Fibroblast of skin of left biceps (primary cell): ENCODE measurements at places on chromosomes 3 and 15.

GRCh38 chr3:42019144-42019952 lies 57.4 kb upstream of the ULK4 start:
- DNase-seq, result no peak

GRCh38 chr15:66948294-66948693 lies 117.1 kb upstream of the SMAD3 start:
- no peak for DNase-seq

DNA sequence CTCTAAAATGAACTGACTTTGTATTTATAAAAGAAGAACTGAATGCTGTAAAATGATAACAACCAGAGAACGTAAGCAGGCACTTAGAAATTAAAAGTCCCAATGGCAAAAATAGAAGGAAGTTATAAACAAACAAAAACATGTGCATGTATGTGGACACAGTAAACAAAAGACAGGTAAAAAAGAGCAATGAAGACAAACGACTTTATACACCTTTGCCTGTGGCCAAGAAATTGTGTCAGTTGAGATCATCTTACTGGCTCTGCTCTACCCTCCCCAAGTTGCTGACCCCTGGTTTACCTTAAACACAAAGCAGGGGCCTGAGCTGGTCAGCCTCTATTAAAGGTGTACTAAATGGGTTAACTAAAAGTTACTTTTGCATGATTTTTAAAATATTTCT lies 41.7 kb upstream of the GP5 start:
- DNase-seq, result no peak

- no peak for DNase-seq
These were observed 74.5 kb downstream of the CPNE4 start for GRCh38 chr3:131960324-131960723.

DNA sequence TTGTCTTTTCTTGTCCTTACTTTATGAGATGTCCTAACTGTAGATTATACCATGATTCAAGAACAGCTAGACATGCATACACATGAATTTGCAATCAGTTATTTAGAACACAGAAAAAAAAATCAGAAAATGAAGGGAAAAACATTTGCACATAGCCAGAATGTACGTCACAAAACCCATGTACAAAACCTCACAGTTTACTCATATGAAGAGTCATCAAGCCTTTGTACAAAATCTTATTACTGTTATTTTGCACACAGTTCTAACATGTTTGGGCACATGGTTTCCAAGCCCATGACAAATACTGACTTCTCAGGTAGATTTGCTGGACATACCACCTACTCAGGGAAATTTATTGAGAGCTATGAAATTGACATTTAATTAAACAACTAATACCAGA lies 48.2 kb downstream of the MAP3K13 start:
- no peak for DNase-seq

DNA sequence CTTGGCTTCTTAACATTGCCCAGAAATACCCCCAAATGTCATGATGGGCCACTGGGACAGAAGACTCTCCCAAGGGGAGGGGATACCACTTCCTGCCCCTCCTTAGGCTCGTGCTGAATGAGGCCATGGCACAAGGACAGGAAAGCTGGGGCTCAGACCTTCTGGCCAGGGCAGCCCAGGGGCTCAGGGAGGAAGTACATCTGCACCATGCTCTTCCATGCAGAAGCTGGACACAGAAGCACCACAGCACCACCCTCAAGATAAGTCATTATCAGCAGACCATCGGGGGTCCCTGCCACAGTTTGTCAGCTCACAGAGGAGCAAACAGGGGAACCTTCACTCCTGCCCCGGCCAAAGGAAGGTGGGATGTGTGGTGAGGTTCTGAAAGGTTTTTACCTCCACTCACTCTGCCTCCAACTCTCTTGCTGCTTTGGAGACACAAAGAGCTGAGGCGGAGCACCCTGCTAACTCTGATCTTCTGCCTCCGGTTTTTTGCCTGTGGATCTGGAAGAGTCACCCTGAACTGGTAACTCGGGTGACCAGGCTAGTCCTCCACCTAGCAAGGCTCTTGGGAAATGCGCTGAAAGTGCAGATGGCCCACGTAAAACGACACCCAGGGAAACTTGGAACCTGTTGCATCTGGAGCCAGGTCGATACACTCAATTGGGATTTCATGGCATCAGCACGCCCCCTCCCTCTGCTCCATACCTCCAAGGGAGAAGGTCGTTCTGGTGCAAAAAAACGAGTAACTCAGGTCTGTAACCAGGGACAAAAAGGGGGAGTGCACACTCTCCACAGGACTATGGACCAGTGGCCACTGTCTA lies 8.3 kb downstream of the BMF start:
- no peak for DNase-seq

DNA sequence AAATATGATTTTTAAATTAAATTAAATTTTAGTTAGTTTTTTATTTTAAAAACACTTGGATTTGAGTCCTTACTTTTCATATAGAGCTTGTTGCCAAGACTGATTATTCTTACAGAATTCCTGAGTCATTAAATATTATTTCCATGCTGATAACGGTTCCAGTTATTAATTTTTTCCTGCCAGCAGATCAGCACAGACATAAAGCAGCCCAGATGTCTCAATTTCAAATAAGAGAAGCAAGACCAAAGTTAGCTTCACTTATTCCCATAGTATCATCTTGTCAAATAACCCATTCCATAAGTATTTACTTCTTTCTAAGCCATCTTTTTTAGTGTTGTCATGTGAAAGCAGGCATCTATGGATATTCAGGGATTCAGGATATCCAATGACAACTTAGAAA lies 75.3 kb downstream of the SSR3 start:
- DNase-seq, result no peak

DNA sequence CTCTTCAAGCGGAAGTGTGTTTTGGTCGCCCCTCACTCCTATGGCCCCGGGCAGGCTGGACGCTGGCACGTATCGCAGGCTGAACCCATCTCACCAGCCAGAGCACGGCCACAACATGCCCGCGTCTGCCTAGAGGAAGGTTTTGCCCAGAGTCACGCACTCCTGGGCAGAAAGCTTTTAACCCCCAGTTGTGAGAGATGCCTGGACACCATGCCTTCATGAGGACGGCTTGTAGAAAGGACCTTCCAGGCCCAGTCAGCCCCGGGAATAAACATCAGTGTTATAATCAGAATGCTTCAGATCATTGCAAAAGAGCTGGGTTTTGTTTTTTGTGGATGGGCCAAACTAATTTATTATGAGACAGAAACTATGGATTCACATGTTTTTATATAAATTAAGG lies 16.5 kb downstream of the CYFIP1 start:
- no peak for DNase-seq

DNA sequence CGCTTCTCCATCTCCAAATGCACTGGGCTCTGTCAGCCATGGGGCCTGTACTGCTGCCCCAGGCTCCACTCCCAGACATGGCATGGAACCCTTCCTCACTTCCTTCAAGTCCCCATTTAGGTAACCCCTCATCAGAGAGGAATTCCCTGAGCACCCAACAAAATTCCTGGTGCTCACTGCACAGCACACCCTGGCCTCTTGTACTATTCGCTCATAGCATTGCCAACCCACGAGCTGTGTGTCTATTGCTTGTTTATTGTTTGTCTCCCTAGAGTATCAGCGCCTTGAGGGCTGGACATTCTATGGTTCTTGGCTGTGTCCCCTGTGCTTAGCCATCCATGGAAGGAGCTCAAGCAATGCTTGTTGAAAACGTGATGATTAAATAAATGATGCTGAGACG lies 46.1 kb upstream of the SLCO2A1 start:
- DNase-seq, result no peak

DNA sequence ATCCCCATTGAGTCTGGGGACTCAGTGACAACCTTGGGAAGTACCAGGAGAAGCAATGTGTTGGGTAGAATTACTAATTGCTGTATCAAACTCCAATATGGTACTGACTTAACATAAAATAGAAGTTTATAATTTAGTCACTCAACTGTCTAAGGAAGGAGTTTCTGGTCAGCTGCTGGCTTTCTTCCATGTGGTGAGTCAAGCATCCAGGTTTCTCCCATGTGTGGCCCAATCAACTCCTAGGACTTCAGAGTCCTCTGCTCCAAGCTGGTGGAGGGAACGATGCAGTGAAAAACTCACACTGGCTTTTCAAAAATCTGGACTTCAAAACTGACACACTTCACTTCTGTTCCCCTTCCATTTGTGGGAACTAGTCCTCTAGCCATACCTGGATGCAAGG lies 25.2 kb downstream of the WNT5A start:
- no peak for DNase-seq

GRCh38 chr3:73504852-73505251 lies 119.9 kb downstream of the PDZRN3 start:
- no peak for DNase-seq

DNA sequence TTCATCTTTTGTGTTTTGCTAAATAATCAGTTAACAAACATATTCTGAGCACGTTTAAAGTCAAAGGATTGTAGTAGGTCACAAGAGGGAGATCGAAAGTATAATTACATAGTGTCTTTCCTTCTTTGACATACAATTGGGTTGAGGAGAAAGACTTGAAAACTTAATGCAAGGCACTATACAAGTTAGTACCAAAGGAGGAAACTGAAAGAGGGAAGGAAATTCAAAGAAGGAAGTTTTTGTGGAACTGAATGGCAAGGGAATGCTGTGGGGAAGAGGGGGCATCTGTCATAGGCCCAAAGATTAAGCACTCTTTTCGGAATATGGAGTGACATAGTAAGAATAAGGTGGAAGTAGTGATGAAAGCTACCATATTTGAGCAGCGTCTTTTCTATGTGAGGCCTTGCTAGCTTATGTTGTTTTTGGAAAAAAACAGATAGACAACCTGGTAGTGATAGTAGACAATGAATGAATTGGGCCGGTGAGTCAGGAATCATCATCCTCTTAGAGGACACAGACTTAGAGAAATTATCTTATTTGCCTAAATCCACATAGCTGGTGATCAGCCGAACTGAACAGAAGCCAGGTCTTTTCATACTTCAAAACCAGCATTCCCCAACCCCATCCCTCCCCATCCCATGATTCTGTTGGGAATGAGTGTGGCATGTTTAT lies 10.2 kb downstream of the MBNL1 start:
- no peak for DNase-seq

- DNase-seq, result no peak
These were observed 31.1 kb downstream of the FAH start for GRCh38 chr15:80183886-80184285.

DNA sequence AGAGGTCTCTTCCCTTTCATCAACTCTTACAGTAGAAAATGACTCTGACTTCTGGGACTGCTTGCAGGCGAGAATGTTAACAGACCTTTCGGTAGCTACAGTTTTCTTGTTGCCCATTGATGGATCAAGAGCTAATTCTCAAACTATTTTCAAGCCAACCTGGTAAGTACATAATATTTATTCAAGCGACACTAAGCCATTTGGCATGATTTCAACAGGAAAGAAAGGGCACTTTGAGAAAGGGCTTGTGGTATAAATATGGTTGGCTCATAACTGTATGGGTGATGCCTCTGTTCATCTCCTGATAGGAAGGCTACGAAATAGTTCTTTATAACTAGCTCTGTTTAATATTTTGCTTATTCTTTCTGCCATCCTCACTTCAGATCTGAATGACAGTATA lies 196.2 kb upstream of the CNTN4 start:
- no peak for DNase-seq

GRCh38 chr3:152447511-152447910 lies 178.8 kb downstream of the MBNL1 start:
- DNase-seq, result no peak

- peak; percentile 53 for DNase-seq
These were observed 619.3 kb downstream of the SI start for GRCh38 chr3:164458986-164459385.

GRCh38 chr3:25910997-25911396 lies 121.1 kb downstream of the OXSM start:
- DNase-seq, result no peak

DNA sequence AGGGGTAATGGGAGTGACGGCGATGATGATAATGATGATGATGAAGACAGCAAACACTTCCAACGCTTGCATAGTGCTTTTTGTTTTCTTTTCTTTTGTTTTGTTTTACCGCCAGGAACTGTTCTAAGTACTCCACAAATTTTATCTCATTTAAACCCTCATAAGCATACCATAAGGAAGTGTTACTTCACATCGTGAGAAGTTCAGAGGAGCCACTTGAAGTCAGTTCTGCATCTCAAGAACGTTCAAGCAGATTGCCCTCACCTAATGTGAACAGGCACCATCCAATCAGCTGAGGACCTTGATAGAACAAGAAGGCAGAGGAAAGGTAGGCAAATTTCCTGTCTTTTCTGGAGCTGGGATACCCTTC lies 104.1 kb downstream of the LSM3 start:
- DNase-seq, result no peak

DNA sequence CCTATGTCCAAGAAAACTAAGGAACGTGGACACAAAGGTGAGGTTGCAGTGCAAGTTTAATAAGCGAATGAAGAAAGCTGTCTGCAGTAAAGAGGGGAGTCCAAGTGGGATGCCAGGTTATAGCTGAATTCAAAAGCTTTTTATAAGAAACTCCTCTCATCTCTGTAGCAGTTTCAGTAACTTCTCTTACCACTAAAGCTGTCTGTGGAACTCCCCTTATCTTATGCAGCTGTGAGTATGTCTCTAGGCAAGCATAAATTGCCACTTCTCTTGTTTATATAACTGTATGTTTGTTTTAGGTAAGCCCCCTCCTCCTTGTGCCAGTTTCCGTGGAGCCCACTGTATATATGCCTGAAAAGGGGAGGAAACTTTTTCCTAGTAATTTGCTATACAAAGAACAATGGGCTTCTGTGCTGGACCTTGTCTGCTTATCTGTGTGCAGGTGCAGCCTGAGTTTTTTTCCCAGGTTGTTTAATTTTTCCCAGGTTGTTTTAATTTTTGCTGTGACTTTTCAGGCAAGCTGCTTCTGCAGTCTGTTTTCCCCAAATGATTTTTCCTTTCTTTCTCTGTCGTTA lies 875.1 kb upstream of the EPHA6 start:
- DNase-seq, result no peak

DNA sequence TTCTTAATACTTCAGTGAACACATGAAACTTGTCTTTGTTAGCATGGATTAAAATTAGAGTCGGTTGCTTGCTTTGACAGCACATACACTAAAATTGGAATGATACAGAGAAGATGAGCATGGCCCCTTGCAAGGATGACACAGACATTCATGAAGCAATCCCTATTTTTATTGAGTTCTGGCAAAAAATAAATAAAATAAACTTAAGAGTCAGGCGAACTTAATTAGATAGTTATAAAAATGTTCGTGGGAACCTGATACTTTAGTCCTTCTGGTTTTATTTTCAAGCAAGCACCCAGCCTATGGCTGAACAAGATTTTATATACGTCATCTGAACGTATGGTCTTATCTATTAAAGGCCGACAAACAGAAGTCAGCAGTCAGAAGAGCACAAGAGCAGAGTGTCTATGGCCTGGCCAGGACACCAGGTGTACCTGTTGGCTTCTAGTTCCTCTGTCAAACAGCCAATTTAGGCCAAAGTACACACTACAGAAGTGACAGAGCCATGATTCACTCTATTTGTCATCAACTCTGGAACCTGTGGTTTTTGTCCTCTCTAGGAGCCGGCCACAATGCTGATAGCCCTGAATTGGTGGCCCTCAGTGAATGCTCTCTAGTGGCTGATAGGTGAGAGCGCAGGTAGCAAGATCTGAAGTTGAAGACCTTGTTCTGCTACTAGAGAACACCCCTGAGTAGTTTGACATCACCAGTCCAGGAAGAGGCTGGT lies 64.3 kb downstream of the LEO1 start:
- DNase-seq, result no peak

- no peak for DNase-seq
These were observed 397.0 kb upstream of the WNT5A start for GRCh38 chr3:55884066-55884465.

GRCh38 chr3:45704301-45704943 lies 15.2 kb downstream of the SACM1L start:
- DNase-seq, result no peak
